ENCODE measurements at places on chromosomes 7 and 10. TPM values are rescaled to one million over a fixed set of nuclear protein-coding genes. Genes with fewer than 3 reads are reported as not detected.

CDNF gene
- 0.98 TPM for total RNA-seq

SH3PXD2A gene
- total RNA-seq, result 62.3 TPM

KLF14 gene
- not detected for total RNA-seq

KLLN gene
- 0.69 TPM for total RNA-seq

DNA sequence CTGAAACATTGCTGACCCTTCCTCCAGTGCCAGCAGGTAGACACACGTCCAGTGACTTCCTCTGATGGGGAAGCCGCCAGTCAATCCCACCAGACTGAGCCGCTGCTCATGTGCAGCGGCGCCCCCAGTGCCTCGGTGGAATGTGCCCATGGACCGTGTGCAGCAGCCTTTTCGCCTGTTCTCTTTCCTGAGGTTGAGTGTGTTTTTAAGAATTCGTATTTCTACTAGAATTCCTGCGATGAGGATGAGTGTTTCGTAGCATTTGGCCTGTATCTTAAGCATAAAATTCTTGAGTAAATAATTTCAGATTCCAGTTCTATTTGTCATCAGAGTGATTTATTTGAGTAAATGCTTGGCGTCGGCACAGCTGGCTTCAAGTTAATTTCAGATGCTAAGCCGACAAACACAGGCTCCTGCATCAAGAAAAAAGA is 35.4 kb downstream of the BNIP3 start:
- no peak for DNase-seq

DNA sequence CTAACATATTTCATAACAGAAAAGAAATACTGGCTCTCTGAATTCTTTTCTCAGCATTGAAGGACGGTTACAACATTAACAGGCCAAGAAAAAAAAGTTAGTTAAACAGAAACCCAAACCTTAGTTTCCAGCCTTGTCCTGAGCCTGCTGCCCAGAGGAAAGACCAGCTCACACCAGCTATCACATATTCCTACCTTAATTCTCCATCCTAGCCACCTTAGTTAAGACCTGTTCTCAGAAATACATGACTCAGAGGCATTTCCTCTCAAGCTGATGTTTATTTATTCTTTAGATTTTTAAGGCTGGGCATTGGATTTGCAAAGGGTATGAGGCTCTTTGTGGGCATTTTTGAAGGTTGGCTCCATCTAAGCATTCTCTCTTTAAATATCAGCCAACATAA is 34.3 kb upstream of the ADAM12 start:
- DNase-seq, result no peak

DNA sequence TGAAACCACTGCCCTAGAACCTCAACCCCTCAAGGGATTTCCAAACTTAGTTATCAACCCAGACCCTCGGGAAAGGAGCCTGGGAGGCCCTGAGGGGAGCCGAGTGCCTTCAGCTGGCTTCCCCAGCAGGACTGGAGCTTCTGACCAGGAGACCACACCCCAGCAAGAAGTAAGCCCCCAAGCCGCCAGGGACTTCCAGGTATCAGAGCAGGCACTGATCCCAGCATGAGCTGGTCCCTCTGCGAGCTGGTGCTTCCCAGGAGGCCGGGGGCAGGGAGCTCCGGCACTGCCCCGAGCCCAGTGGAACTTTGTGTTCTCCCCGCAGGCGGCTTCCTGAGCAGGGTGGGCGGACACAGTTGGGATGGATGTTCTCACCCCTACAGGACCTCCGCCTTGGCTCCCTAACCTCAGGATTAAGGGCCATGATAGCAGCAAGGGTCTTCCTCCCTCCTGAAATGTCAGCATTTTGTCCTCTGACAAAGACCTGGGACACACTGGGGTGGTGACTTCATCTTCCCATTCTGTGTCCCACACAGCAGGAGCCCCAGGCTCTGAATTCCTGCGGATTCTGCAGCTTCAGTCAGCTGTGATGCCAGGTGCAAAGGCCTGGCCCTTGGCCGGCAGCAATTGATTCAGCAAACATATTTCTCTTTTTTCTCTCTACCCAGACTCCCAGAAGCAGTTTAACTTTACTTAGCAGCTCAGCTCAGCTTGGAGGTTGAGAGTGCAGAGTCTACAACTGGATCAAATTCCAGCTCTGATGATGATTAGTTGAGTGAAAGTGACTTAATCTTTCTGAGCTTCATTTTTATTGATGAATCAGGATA is 11.6 kb downstream of the ATP6V0E2 start:
- DNase-seq, result no peak

GRCh38 chr7:6277476-6277875 is 5.1 kb upstream of the CYTH3 start:
- DNase-seq, result no peak
